ENCODE measurements at places on chromosomes 16 and 17.

- no peak for DNase-seq
Observed at GRCh38 chr16:70750893-70751467, 50.0 kb downstream of the VAC14 start.

- no peak for DNase-seq
Observed at GRCh38 chr16:50473356-50473945, 74.7 kb upstream of the NKD1 start.

DNA sequence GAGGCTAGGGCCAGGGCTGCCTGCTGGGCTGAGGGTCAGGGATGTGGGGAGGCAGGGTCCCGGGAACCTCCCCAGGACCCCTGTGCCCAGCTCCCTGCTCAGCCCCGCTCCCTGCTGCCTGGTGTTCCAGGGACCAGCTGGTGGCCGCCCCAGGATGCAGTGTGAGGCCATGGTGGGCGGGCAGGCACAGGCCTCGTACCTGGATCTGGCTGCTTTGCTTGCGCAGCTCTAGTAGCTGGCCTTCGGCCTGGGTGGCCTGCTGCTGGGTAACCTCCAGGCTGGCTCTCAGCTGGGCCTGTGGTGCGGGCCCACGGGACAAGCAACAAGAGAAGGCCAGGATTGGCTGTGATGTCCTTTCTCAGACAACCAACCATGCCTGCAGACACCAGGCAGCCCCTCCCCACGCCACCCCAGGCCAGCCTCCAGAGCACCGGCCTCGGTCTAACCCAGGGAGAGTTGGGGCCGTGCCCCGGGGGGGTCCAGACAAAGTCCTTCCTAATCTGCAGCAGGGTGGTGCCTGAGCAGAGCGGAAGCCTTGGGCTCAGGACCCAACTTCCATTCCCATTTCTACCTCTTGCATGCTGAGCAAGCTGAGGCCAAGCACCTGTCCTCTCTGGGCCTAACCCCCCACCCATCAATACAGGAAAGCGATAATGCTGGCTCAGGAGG, 4.1 kb downstream of the TRIM65 start:
- DNase-seq = no peak

DNA sequence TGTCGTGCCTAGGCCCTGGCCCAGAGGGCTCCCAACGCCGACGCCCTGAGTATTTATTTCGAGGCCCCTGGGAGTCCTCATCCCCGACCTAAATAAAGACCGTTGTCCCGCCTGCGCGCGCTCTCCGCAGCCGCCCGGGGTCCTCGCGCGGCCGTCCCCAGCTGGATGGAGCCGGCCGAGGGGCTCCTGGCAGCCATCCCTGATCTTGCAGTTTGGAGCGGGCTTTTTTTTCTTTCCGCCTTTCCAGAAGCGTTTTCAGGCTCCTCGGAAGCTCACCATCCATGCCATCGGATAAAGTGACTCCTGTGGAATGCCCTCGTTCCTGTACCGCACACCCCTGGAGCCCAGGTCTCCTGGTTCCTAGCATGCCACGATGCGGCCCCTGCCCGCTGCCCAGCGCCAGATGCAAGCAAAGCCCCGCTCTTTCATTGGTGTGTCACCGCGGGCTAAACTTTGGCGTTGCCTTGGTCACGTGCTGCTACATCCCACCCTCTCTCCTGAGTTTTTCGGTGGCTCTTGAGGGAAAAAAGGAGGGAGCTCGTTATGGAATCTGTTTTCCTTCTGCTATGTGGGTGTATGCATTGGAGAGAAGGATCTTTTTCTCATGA, 716 bp downstream of the TMEM94 start:
- DNase-seq = peak; percentile 68

DNA sequence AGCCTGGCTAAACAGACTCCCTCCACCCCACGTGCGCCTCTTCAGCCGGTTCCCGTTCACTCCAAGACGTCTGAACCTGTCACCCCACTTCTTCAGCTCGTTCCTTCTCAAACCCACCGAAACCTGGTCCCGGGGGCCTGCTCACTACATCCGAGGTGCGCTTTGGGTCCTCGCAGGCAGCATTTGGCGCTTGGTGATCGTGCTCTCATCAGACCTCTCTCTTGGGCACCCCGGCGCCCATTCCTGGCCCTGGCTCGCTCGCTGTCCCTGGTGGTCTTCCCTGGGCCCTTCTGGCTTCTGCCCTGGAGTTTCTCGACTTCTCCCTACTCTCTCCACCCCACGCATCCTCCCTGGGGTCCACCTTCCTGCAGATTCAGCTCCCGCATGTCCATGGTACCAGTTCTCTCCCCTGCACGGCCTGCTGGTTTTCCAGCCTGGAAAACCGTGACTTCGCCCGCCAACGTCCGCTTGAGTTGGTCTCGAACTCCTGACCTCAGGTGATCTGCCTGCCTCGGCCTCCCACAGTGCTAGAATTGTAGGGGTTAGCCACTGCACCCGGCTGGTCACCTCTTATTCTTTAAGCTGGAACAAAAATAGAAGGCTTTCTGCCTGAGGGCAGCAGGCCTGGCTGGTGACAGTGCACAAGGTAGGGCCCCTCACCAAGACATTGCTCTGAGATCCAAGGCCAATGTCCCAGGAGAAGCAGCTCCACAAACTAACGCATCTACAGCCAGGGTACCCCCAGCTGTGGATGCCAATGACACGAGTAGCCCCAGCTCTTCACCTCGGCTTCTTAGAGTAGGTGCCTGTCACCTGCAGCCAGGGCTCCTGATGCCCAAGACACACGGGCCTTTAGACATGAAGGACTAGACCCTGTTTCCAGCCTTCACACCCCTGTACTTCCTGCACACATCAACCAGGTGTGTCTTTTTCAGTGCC, 1.1 kb upstream of the MEAK7 start:
- DNase-seq = no peak

DNA sequence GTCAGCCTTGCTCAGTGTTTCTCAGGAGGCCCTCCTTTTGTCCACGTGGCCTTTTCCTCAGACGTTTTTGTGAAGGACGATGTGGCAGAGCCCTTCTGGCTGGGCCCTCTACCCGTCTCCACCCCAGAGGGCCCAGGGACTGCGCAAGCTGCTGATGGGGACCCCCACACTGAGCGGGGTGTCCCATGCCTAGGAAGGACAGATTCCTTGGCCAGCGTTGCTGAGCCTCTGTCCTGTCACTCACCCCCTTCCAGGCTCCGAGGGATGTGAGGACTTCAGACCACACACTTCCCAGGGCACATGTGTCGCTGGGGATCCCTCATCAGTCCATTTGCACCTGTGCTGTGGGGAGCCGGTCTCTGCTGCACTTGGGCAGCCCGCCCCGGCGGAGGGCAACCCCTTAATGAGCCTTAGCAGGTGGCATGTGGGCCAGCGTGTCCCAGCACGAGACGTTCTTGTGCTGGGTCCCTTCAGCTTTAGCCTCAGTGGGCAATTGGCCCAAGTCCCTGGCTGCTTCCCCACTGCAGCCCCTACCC, 48.3 kb downstream of the NT5M start:
- DNase-seq = no peak

- DNase-seq = no peak
Observed at GRCh38 chr16:1093284-1094123, 2.5 kb downstream of the C1QTNF8 start.

GRCh38 chr16:48592839-48593429, 17.0 kb downstream of the N4BP1 start:
- no peak for DNase-seq

DNA sequence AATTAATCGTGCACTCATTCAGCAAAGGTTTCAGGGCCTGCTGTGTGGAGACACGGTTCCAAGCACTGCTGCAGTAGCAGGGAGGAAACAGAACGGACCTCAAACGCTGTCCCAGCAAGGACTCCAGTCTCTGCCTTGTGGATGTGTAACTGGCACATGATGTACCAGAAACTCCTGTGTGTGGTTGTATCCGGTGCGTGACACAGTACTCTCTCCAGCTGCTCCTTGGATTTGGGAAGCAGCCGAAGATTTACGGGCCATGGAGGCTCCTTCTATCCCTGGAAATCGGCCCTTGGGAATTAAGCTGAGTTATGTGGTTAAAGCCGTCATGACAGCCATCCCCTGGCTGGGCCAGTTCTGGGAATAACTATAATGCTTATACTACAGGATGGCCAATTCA, 8.5 kb upstream of the ANKRD11 start:
- peak; percentile 63 for DNase-seq

- DNase-seq = no peak
Observed at GRCh38 chr16:88285514-88285822, 97.3 kb upstream of the ZNF469 start.

GRCh38 chr16:34648-34987, 18.8 kb downstream of the POLR3K start:
- no peak for DNase-seq

- DNase-seq = no peak
Observed at GRCh38 chr16:610513-611381, 20.0 kb upstream of the WFIKKN1 start.

DNA sequence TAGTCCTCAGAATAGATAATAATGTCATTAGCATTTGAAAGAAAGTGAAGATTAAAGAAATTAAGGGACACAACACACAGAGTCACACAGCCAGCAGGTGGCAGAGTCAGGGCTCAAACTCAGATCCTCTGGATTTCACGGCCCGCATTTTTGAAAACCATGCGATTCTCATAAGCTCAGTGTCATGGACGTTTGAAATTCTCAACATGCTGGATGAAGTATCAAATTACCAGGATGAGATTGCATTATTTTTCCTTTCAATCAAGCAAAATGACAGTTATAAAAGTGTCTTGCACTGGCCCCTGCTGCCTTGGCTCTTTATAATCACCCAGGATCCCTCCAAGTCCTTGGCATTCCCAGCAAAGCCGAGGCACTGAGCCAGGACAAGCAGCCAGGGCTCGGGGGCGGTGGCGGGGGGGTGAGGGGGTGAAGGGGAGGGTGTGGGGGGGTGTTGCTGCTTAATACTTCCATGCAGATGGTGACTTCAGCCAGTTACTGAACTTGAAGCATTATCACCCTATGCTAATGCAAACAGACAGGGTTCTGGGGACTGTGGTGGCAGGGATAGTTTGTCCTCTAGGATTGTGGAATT, 6.6 kb upstream of the BMERB1 start:
- DNase-seq = peak; percentile 65

GRCh38 chr16:87201052-87201451, 116.1 kb downstream of the C16orf95 start:
- DNase-seq = no peak

GRCh38 chr17:81044764-81045589, 10.0 kb downstream of the BAIAP2 start:
- peak; percentile 84 for DNase-seq

GRCh38 chr16:50599494-50599893, 51.3 kb downstream of the NKD1 start:
- no peak for DNase-seq

GRCh38 chr16:55042556-55043432, 112.1 kb downstream of the IRX5 start:
- no peak for DNase-seq

GRCh38 chr16:85498607-85499006, 114.5 kb upstream of the GSE1 start:
- DNase-seq = no peak

DNA sequence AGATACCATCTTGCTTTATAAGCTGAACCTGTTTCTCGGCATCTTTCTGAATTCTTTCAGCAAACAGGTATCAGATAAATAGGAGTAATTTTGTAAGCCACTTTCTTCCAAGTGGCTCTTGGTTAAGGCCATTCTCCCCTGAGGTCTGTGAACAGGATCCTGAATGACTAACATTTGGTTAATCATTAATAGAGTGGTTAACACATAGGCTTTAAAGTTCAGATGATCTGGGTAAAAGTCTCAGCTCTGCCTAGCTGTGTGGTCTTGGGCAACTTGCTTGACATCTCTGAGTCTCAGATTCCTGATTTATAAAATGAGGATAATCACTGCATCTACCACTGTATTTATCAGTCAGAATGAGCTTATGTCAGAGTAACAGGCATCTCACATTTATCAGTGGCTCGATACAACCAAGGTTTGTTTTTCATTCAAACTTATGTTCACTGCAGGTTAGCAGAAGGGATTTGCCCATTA, 44.4 kb upstream of the ANKFN1 start:
- peak; percentile 10 for DNase-seq

GRCh38 chr16:74785031-74785430, 10.4 kb upstream of the FA2H start:
- no peak for DNase-seq

DNA sequence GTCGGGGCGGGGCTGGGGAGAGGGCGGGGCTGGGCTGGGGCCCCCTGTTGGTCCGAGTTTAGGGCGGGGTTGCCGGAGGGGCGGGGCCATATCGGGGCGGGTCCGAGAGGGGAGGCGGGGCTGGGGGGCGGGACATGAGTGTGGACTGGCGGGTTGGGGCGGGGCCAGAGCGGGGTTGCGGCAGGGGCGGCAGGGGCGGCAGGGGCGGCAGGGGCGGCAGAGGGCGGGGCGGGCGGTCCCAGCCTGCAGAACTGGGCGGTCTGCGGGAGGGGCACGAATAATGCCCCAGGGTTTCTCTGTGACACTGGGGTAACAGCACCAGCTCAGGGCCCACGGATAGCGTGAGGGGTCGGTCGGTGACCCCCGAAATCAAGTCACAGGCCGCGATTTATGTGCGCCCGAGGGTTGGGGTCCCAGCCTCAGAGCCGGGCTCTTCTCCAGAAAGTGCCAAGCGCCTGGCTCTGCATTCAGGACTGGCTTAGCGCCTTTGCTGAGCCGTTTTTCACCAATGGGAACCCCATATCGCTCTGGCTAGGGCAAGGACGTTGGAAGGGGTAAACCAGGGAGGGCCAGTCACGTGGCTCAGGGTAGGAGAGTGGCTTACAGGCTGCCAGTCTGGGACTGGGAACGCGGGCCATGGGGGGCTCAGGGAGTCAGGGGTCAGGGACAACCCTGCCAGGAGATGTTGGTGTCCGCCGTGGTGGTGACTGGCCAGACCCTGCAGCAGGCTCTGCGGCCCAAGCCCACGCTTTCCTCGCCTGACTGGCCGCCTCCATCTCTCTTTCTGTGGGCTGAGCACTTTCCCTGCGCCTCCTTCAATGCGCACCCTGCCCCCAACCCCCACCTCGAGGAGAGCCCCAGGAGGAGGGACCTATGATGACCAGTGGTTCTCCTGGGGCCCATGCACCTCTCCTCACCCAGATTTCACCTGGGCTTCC, 1.2 kb upstream of the METTL26 start:
- DNase-seq = peak; percentile 87

DNA sequence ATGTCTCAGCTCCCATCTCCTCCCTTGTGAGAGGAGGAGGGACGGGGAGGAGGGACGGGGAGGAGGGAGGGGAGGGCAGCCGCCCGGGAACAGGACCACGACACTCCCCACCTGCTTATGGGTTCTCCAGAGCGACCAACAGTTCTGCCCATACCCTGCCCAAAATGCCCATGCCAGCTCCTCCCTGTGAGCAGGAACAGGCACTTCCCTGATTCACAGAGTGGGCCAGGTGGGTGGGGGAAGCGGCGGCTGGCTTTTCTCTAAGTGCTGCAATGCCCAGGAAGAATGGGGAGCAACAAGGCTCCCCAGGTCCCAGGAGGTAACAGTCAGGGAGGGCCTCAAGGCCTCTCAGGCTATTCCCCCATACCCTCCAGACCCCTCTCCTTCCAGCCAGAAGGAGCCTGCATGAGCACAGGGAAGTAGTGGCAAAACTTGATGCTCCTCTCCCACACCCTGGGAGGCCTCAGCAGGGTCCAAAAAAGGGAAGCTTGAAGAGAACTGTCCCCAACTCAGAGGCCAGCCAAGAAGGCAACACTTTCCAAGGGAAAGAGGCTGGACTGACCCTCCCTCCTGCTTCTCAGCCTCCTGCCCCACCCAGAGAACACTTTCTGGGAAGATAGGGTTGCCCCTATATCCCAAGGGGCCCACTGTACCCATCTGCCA, 53.8 kb downstream of the MYO18A start:
- DNase-seq = no peak

GRCh38 chr17:82574041-82574440, 54.5 kb downstream of the FOXK2 start:
- DNase-seq = no peak

Measured in left kidney (tissue), 8 donors.